Epithelial cell of prostate (primary cell): ENCODE measurements at places on chromosomes 2 and 18.
A peak's percentile ranks its signal among the peaks of the same experiment; 100 is the strongest.

GRCh38 chr2:175180701-175181103 is 808 bp downstream of the ATP5MC3 start:
- DNase-seq, result no peak

DNA sequence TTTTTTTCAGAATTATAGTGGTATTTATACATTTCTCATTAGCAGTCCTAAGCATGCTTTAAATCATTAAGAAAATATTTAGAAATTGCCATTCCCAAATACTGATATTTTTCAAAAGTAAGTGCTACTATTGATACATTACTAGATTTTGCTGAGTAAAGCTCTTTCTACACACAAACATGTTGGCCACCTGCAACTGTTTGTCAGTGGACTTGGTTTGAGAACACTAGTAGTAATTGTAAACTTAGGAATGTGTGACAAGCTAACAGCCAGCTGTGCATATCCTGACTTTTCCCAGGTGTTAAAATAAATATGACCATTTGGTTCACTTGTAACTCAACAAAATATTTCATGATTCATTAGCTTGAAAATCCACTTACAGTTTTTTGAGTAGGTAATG is 103.1 kb downstream of the MSTN start:
- no peak for DNase-seq

DNA sequence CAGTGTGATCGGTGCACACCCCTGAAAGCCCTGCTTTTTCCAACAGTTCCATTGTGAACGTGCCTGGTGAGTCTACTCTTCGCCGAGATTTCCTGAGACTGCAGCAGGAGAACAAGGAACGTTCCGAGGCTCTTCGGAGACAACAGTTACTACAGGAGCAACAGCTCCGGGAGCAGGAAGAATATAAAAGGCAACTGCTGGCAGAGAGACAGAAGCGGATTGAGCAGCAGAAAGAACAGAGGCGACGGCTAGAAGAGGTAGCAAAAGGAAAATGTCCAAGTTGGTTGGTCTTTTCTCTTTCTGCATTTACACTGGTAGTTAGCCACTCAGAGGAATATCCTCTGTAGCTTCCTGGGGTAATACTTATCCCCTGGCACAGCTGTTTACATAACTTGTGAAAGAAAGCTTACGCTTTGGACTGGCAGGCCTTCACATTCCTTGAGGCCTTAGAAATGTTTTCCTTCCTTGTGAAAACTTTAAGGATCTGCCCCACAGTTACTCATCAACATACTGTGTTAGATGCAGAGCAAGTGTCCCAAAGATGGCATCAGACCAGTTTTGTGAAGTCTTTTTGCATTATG is 146.6 kb downstream of the MAP4K4 start:
- no peak for DNase-seq

DNA sequence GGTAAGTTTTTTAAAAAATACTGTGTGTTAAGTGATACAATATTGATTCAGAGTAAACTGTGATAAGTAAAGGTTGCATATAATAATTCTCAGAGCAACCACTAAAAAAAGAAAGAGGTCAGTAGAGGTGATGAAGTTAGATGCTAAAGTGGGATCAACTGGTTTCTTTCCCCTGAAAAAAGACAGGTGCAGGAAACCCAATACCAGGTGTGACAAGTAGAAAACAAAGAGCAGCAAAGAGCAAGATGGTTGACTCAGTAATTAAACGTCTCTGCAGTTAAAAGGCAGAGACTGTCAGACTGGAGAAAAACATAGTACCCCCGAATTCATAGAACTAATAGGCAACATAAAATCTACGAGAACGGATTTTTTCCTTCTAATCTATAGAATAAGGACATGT is 128.3 kb downstream of the ATP9B start:
- DNase-seq, result no peak

DNA sequence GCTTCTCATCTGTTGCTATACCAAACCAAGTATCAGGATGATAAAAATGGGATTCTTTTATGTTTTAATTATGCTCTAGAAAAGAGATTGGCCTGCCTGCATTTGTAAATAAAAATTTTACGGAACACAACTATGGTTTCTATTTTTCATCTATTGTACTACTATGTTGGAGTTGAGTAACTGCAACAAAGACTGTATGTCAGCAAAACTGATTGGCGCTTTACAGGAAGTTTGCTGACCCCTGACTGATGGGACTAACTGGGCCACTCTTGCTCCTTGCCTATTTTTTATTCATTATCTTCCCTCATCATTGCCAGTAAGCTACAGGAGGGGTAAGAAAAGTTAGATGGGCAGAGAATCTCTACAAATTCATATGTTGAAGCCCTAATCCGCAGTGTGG is 242.3 kb downstream of the FSIP2 start:
- DNase-seq, result no peak

- no peak for DNase-seq
Observed at GRCh38 chr2:18398833-18399232, 161.6 kb downstream of the RDH14 start.

- DNase-seq, result no peak
Observed at GRCh38 chr2:223464071-223464470, 138.1 kb downstream of the SCG2 start.

DNA sequence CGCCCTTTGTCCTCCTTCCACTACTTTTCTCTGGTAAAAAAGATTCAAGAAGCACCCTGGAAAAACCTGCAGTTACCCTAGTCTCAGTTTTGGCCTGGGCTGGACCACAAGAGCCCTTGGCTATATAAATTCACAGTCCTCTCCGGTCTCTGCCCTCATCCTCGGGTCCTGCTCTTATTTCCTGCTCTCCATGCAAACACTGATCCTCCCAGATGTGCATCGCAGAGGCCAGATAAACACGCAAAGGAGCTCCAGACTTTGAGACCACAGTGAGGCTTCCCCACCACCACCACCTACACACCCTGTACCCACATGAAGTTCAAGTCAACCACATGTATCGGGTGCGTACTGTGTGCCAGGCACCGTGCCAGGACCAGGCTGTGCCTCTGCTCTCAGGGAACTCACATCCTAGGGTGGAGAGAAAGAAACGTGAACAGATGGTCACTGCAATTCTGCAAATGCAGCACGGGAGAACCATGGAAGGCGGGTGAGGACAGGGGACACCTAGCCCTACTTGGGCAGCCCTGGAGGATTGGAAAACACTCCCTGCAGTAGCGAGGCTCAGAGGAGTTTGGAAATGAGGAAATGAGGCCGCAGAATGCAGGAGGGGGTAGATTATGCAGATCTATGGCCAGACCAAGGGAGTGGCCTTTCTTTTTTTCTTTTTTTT is 7.4 kb downstream of the CTDSP1 start:
- no peak for DNase-seq

DNA sequence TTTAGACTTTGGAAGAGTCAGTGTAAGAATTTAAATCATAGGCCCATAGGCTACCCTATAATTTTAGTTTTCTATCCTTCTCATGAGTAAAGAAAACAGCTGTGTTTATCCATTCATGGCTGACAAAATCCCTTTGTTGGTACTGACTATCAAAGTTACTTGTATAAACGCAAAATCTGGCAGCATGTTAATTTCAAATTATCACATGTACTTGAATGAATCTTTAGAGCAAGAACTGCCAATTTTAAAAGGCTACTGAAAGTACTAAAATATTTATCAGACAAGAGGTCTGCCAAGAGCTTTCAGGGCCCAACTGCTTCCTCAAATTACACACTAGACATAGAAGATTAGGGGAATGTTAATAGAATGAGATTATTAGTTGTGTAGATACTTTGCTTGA is 66.6 kb downstream of the MYL12B start:
- DNase-seq, result no peak

GRCh38 chr18:44342946-44343345 is 337.7 kb upstream of the SETBP1 start:
- DNase-seq, result peak; percentile 26

GRCh38 chr2:230226051-230226551 is 565 bp downstream of the SP140 start:
- no peak for DNase-seq
